ENCODE measurements at places on chromosomes 7 and 10. TPM values are rescaled to one million over a fixed set of nuclear protein-coding genes. Genes with fewer than 3 reads are reported as not detected.

The GIMAP5 gene
- 84.3 TPM for total RNA-seq

The RGR gene
- not detected for total RNA-seq

The HOXA11 gene
- total RNA-seq, result not detected

The CLRN3 gene
- total RNA-seq, result not detected

The NAT16 gene
- not detected for total RNA-seq

The TWIST1 gene
- total RNA-seq, result 2.3 TPM

The TAS2R41 gene
- not detected for total RNA-seq

The HTR7 gene
- 0.08 TPM for total RNA-seq

The ACTA2 gene
- total RNA-seq, result 14.7 TPM

The FLNC gene
- total RNA-seq, result not detected

The TEX36 gene
- total RNA-seq, result not detected

The LIPJ gene
- total RNA-seq, result not detected

The FOXI2 gene
- not detected for total RNA-seq

The ATOH7 gene
- not detected for total RNA-seq

The DYNC1I1 gene
- not detected for total RNA-seq

Measured in activated CD4-positive, alpha-beta memory T cell treated with anti-CD3 and anti-CD28 coated beads, Interleukin-2, amount 10 ng/mL, durations not matched to agents 7 days and 5 days (primary cell).